IPS DF 6.9 (cell line): ENCODE measurements at places on chromosomes 3 and 15.

GRCh38 chr3:69085833-69086722 is 1.3 kb downstream of the ARL6IP5 start:
- no peak for DNase-seq

GRCh38 chr3:53650424-53650823 is 156.0 kb downstream of the CACNA1D start:
- DNase-seq = no peak

DNA sequence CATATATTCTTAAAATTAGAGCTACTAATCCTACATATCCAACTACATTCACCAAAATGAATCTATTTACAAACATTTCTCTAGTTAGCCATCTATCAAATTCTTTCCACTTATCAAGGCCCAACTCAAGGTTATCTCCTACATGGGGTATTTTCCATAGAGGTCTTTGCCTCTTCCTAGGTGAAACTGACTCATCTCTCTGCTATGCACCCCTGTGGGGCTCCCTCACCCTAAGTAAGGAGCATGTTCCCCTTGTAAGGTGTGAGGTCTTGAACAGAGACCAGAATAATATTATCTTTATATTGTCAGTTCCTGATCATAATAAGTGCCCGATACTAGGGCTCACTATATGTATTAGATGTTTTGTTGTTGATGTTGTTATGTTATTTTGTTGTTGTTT is 74.6 kb upstream of the TSC22D2 start:
- DNase-seq = no peak

DNA sequence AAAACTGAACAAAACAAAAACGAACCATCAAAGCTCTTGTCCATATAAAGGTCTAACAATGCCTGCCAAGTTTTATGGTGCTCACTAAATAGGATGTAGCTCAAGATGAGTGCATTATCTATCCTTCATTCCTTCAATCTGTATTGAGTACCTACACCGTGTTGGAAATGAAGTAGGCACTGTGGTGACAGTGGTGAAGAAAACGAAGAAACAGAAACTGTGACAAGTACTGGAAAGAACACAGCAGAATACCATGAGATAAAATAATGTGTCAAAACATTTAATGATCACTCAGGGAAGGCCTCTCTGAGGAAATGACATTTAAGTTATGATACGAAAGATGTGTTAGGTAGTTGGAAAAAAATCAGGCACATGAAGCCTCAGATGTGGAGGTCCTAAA is 36.2 kb downstream of the CBLB start:
- DNase-seq = no peak

DNA sequence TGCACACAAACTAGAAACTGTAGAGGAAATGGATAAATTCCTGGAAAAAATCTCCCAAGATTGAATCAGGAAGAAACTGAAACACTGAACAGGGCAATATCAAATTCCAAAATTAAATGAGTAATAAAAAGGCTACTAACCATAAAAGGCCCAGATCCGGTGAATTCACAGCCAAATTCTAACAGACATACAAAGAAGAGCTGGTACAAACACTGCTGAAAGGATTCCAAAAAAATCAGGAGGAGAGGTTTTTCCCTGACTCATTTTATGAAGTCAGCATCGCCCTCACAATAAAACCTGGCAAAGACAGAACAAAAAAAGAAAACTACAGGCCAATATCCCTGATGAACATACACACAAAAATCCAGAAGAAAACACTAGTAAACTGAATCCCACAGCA is 462.4 kb upstream of the THBS1 start:
- no peak for DNase-seq

GRCh38 chr3:138774529-138775253 is 60.0 kb downstream of the PIK3CB start:
- no peak for DNase-seq
